ENCODE measurements at places on chromosomes 2 and 18.

GRCh38 chr2:56239437-56239836 is 55.6 kb downstream of the CCDC85A start:
- H3K36me3 ChIP-seq = no peaks in the 10 kb centered on the region
- peak; percentile 10 for DNase-seq
- H3K27me3 ChIP-seq = no peaks in the 10 kb centered on the region
- H3K27ac ChIP-seq = no peak overlapping the region

DNA sequence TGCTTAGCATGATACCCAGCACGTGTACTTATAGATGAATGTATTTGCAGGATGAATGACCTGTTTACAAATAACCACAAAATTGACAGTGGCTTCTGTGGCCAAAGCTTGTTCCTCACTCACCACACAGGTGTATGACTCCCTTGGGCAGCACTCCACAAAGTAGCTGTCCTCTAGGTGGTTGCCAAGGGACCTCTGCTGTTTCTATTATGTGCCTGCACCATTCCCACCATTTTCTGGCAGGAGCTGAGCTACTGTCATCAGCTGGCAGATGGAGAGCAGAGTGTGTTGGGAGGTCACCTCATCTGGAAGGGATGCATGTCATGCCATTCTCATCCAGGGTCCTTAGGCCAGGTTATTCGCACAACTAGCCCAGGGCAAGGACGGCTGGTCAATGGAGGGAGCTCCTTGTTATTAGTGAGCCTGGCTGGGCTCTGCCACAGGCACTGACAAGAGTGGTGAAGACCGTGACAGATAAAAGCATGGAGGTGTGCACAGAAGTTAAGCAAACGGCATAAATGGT is 37.1 kb upstream of the TRIB2 start:
- no peak for DNase-seq
- H3K36me3 ChIP-seq = no peaks in the 10 kb centered on the region
- peaks cover 14% of the 10 kb centered on the region for H3K4me1 ChIP-seq
- H3K27ac ChIP-seq = no peak overlapping the region
- no peak overlapping the region for H3K4me3 ChIP-seq

GRCh38 chr2:84776011-84776410 is 104.9 kb downstream of the TRABD2A start:
- H3K27me3 ChIP-seq = no peaks in the 10 kb centered on the region
- H3K36me3 ChIP-seq = no peaks in the 10 kb centered on the region
- no peak for DNase-seq
- H3K27ac ChIP-seq = no peak overlapping the region
- H3K4me1 ChIP-seq = no peaks in the 10 kb centered on the region

DNA sequence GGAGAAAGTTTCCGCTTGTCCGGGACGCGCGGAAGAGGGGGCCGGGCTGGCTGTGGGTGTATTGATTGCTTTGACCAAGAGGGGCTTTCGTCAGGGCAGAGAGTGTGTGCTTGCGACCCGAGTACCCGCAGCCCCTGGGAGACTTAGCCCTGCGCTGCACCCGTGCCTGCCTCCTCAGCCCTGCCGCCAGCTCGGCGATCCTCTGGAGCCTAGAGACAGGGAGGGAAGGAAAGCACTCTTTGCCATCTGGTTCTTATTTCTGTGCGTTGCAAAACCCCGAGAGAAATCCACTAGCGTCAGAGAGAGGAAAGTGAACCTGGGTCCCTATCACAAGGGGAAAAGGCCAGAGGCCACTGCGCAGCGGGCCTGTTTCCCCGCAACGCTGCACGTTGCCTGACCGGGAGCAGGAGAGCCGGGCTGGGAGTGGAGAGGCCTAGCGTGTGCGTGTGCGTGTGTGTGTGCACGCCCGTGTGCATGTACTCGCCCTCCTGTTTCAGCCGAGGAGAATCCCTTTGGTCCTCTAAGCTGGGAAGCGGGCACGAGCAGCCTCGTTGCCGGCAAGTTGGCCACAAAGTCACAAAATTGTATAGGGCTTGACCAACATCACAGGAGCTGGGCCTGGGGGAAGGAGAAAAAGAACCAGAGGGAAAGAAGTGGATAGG is 1.7 kb downstream of the SIX3 start:
- DNase-seq = peak; percentile 68
- H3K4me1 ChIP-seq = peaks cover 2% of the 10 kb centered on the region
- no peak overlapping the region for H3K4me3 ChIP-seq
- H3K36me3 ChIP-seq = no peaks in the 10 kb centered on the region
- peaks cover 93% of the 10 kb centered on the region for H3K27me3 ChIP-seq
- H3K27ac ChIP-seq = no peak overlapping the region

DNA sequence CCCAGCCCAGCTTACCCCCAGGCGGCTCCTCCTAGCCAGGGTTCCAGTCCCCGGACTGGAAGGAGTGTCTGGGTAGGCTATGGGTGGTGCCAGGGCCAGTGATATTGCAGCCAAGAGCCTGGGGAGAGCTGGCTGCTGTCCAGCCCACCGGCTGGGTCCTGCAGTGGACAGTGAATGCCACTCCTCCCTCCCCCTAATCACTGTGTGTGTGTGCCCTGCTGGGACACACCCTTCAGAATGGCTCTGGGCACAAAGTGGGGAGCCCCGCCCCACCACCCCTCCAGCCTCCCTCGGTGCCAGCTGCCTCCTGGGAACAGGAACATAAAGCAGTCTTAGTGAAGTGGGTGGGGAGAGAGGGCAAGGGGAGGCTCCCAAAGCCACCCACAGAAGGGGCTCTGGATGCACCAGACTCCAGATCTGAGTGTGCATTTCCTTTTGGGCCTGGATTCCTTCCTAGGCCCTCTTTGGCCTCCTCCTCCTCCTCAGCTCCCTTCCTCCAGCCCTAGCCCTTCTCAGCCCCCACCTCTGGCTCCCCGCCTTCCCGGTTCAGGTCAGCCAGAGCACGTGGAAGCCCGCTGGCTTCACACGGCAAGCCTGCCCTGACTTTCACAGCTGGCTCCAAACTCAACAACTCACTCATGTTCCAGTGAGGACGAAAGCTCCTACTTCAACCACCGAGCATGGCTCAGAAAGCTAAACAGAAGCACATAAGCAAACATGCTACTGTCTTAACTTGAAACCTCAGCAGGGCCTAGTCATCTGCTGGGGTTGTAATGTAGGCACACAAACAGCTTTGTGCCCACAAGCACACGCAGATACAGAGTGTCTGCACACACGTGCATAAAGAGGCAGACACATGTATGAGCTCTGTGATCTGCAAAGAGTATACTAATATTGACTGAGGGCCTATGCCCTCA is 209.2 kb upstream of the SMAD2 start:
- no peak overlapping the region for H3K27ac ChIP-seq
- no peaks in the 10 kb centered on the region for H3K36me3 ChIP-seq
- H3K4me3 ChIP-seq = no peak overlapping the region

DNA sequence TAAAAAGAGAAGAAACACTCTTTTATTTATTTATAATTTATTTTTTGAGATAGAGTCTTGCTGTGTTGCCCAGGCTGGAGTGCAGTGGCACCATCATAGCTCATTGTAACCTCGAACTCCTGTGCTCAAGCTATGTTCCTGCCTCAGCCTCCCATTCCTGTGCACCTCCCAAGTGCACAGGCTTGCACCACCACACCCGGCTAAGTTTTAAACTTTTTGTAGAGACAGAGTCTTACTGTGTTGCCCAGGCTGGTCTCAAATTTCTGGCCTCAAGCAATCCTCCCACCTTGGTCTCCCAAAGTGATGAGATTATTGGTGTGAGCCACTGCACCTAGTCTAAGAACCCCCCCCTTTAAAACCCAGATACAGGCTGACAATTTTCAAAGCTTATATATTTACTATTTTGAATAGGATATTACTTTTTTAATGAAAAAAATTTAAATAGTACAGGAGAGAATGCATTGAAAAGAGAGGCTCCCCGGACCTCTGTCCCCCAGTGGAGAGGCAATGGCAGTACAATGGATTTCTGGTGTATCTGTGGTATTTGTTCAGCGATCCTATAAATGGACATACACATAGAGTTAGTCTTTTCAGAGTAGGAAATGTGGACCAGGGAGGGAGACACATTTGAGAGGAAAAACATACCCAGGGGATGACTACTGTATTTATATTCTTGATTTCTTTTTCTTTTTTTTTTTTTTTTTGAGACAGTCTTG is 48.1 kb upstream of the CNOT11 start:
- no peaks in the 10 kb centered on the region for H3K36me3 ChIP-seq
- H3K27ac ChIP-seq = no peak overlapping the region
- DNase-seq = peak; percentile 58

DNA sequence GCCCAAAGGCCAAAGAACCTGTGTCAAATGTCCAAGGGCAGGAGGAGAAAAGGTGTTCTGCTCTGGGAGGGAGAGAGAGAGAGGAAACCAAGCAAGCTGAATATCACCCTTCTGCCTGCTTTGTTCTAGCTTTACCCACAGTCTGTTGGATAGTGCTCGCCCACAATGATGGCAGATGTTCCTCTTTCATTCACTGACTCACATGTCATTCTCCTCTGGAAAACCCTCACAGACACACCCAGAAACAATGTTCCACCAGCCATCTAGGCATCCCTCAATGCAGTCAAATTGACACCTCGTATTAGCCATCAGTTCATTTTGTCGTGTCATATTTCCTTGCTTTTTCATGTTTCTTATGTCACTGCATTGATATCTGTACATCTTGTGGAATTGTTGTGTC is 150.3 kb downstream of the UBR3 start:
- DNase-seq = no peak
- no peaks in the 10 kb centered on the region for H3K4me1 ChIP-seq
- H3K36me3 ChIP-seq = no peaks in the 10 kb centered on the region
- H3K4me3 ChIP-seq = no peak overlapping the region

Data from osteoblast (primary cell).